ENCODE measurements at places on chromosomes 2 and 18.

GRCh38 chr2:231800493-231801091 is 14.3 kb downstream of the COPS7B start:
- peak; percentile 61 for DNase-seq

DNA sequence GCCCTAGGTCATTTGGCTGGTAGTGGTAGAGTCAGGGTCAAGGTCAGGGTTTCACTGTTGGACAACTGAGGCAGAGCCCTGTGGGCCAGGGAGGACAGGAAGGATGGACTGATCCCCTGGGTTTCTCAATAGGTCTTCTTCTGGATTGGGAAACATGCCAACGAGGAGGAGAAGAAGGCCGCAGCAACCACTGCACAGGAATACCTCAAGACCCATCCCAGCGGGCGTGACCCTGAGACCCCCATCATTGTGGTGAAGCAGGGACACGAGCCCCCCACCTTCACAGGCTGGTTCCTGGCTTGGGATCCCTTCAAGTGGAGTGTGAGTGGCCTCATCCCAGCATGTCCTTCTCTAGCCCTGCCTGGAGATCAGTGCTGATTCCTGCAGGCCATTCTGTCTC is 18.1 kb downstream of the VIL1 start:
- DNase-seq = no peak

GRCh38 chr18:49030138-49030537 is 79.4 kb upstream of the SMAD7 start:
- no peak for DNase-seq

- DNase-seq = no peak
Measured at GRCh38 chr2:132420816-132421805, 4.5 kb downstream of the GPR39 start.

- no peak for DNase-seq
Measured at GRCh38 chr18:37175727-37176620, 347.0 kb downstream of the KIAA1328 start.

GRCh38 chr2:239595726-239596125 is 194.9 kb upstream of the HDAC4 start:
- no peak for DNase-seq

DNA sequence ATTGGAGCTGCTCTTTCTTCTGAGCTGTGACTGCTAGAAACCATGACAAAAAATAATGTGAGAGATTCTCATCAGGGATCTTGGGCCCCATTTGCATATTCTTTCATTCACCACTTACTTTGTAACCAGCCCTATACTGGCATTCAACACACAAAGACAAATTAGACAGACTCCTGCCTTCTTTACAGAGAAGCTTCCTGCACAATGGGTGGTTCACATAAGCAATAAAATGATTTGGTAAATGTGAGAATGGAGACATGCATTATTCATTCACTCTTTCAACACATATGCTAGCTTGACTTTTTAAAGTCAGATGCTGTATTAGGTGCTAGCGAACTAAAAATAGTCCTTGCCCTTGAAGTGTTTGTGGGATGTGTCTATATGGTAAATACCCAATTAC is 174.4 kb downstream of the NCKAP5 start:
- DNase-seq = no peak

DNA sequence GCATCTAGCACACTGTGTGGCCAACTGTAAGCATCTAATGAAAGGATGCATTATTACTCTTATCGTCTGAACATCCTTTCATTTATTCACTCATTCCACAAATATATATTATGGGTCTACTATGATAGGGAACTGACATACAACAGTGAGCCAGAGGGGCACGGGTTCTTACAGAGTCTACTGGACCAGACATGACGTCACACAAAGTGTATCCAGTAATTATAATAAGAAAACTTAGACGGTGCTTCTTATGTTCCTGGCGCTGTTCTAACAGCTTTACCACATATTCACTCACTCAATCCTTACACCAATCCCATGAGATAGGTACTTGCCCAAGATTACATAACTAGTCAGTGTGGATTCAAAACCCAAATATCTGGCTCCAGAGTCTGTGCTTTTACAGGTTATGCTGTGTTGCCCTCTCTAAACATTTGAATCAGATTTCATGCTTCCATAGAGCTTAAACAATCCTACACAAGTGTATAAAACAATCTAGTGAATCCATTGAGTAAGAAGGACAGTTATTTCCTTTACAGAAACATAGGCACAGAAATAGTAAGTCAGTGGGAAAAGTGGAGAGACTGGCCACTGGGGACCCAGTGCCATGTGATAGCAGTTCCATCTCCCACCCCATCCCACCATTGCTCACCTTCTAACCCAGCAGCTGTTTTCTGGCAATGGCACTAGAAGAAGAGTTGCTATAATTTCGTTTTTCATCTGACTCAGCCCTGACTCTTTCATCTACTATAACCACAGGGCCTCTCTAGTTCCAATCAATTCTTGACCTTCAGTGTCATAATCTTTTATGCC is 24.2 kb upstream of the ARL5A start:
- no peak for DNase-seq

GRCh38 chr2:234249873-234250272 is 199.4 kb downstream of the SPP2 start:
- DNase-seq = no peak

DNA sequence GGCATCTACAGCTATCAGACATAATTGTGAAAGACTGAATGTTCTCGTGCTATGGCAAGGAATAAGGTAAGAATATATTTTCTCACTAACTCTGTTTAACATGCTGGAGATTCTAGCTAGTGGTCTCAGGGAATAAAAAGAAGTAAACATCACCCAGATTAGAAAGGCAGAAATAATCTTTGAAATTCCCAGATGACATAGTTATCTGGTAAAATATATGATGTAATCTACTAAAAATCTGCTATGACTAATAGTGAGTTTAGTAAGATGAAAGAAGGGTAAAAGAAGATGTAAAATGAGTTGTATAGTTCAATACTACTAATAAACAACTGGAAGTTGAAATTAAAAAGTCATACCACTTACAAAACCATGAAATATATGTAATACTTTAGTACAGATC is 134.2 kb downstream of the DSC3 start:
- no peak for DNase-seq

DNA sequence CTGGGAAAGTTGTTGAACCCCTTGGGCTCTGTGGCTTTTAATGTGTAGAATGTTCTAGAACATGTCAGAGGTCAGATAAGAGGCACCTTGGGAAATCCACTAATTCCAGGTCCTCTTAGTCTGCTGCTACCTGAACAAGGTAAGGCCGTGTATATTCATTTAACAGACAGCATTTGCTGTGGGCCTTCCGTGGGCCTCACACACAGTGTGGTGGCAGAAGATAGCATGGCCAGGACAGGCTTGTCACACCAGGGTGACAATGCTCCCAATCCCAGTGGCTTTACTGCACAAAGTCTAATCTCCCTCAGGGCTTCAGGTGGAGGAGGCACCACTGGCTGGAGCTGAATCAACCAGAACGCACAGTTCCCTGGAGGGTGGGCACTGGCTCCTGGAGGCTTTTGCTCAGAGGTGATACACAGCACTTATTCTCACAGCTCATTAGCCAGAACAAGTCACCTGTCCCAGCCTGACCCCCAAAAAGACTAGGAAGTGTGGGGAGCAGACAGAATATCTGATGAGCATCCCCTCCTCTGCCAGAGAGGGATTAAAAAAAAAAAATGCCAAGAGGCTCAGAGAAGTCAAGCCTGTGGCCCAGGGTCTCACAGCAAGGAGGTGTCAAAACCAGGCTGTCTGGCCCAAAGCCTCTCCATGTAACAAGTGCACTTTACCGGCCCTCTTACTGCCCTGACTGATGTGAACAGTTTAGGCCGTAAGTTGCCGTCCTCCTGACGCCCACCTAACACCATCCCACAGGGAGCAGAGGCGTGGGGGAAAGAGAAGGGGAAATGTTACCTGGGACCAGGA is 216.9 kb upstream of the RAB6C start:
- no peak for DNase-seq

GRCh38 chr2:42192652-42193566 is 23.8 kb downstream of the EML4 start:
- DNase-seq = no peak

GRCh38 chr2:146978577-146979555 is 866.0 kb upstream of the ACVR2A start:
- peak; percentile 33 for DNase-seq

DNA sequence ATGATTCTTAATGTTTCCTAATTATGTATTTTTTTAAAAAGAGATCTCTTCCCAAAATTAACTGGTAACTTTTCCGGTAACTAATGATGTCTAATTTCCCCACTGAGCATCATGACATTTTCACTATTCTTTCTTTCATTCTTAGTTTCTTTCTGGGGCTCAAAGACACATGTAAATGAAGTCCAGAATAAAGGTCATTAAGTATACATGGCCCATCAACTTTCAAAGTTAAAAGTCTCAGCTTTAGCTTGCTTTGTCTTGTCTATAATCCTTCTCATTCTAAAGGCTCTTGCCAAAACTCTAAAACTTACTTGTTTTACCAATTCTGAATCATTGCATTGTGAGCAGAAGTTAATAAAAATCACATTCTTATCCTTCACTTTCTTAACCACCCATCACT is 53.6 kb downstream of the ASXL2 start:
- no peak for DNase-seq

DNA sequence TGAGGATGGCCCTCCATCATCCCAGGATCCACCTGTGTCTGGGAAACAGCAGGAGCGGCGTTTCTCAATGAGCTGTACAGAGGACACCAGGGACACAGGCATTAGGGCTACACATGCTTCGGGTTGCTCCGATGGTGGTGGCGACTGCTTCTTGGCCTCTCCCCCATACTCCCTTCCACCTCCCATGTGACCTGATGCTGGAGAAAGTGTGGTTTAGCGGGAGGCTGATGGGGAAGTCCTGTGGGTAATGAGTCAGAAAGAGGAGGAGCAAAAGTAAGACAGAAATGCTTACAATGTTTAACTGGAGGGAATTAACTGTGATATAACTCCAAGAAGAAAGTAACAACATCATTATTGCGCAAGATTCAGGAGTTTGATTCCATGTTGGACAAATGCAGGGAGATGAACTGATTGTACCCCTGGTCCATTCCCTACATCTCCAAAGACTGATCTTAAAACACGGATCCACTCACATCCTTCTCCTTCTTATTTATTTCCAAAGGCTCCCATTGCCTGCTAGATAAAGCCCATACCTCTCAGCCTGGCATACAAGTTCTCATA is 186.6 kb downstream of the NRP2 start:
- no peak for DNase-seq

DNA sequence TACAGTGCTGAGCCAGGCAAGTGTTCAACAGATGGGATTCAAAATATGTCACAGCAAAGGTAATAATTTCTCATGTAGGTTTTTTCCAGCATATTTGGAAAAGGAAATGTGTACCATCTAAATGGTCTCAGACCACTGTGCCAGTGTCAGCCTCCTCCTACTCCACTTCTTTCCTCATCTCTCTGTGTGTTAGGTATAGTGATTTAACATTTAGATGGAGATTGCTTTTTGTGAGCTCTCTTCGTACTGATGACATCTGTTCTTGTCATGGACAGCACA is 80.9 kb upstream of the TSPYL6 start:
- DNase-seq = no peak

DNA sequence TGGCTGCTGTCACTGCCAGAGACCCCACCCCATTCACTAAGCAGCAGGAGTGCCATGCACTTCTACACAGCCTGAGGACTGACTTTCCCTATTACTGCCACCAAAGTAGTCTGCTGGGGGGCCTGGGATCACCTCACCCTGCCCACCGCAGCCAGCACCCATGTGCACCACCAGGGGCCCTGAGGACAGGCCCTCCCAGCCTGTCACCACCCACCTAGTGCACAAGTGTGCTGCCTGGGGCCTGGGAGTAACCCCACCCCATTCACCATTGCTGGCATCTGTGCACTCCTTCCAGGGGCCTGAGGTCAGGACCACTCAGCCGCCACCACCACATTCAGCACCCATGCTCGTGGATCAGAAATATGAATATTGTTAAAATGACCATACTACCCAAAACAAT is 247.8 kb upstream of the NCKAP5 start:
- no peak for DNase-seq

DNA sequence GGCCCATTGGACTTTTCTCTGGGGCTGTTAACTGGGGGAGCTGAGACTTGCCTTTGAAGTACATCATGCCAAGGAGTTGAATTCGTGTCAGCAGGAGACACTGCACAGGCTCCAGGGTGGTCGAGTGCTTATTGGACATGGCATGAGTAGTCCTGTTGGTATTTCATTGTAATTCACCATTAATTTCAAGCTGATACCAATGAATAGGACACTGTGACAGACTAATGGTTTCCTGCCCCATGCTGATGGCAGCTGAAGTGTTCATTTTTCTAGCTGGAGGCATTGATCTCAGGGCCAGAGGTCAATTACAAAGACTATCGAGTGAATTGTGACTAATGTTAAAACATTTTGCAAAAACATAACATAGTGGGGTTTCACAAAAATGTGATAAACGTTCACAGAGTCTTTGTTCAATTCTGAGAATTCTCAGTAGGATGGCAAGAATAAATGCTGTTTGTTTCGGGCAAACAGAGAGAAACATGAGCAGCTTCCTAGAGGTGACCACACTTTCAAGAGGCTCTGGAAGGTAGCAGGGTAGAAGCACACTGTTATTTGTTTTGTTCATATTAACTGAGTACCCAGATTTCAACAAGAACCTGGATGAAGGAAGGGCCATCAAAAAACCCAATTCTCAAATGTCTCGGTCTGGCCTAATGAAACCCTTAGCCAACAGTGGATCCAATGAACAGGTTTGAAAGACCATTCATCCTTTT is 90.6 kb upstream of the ARL4C start:
- peak; percentile 52 for DNase-seq
